Stimulated activated CD8-positive, alpha-beta memory T cell treated with anti-CD3 and anti-CD28 coated beads, Interleukin-12 subunit alpha, Interleukin-12 subunit beta, amount 100 ng/mL, for 1 hour (primary cell): ENCODE measurements at places on chromosomes 7 and 10.

DNA sequence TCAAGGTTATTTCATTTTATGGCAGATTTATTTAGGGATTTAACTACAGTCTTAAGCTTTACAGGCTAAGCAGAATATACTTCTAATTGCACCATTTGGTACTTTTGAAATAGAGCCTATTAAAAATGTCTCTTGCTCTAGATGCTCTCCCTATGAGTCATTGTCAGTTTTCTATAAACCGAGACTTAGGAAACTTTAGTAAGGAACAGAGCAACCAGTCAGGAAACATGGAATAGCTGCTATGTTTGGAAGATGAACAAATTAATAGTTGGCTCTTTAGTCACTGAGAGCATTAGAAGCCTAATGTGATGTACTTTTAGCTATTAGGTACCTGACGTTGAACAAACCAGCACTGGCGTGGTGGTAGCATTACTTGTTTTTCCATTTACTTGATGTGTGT is 35.3 kb downstream of the INPP5F start:
- DNase-seq, result no peak

- no peak for DNase-seq
Observed at GRCh38 chr7:22390516-22390915, 33.6 kb upstream of the RAPGEF5 start.

GRCh38 chr10:6164271-6165095 is 38.2 kb upstream of the PFKFB3 start:
- no peak for DNase-seq

GRCh38 chr7:7474436-7474835 is 61.2 kb downstream of the COL28A1 start:
- no peak for DNase-seq

- no peak for DNase-seq
Observed at GRCh38 chr10:82267014-82267413, 392.0 kb downstream of the NRG3 start.

- DNase-seq, result no peak
Observed at GRCh38 chr10:88810196-88810961, 7.8 kb downstream of the LIPM start.

GRCh38 chr10:37710831-37711616 is 146.4 kb downstream of the ZNF248 start:
- DNase-seq, result no peak

DNA sequence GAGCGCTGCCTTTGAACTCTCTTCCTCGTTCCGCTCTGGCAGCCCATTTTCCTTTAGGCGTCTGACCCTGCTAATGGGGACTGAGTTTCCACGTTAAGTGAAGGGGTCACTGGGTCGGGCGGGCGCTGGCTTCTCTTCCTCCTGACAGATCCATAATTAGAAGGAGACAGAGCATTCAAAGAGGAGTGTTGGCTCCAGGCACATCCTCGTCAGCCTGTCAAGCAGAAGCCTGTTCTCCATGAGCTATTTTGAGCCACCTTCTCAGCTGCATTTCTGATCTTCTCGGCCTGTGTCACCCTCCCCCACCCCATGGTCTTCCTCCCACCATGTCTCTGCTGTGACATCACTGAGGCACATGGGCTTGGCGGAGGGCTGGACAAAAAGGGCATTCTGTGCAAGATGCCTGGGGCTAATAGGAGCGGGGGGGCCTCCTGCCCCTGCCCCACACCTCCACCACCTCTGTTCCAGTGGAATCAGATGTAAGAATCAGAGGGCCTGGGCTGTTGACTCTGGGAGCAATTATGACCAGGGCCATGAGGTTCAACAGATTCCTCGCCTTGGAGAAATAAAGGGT is 248.1 kb downstream of the PLXNA4 start:
- no peak for DNase-seq

DNA sequence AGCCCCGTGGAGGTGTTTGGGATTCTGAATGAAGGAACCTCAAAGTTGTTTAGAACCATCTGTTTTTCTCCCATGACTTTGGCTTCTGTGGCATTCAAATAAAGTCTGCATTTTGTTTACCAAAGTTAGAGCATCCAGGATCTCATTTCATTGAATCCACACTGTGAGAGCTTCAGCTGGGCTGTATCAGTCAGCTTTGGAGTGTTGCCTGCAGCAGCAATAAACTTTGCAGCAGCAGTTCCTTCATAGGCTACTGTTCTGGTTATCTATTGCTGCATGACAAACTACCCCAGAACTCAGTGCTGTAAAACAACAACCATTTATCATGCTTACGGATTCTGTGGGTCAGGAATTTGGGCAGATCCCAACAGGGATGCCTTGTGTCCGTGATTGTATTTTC is 1575.2 kb upstream of the LRRTM3 start:
- no peak for DNase-seq

DNA sequence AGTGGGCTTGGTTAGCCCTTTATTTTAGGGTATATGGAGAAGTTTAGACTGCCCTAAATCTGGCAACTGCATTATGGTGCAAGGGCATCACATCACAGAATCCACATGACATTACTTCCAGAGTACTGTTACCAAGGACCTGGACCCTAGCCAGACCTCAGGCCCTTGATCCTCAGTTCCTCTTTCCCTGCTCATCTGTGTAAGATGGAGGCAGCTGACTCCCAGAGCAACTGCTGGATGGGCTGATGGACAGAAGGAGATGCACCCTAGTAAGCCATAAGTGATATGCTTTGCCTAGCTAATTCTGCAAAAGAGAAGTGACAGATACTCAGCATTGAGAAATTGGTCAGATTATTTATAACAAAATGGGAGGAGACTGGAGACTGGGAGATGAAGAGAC is 131.7 kb downstream of the DYNC1I1 start:
- DNase-seq, result no peak

GRCh38 chr7:107999779-108000560 is 3.0 kb downstream of the LAMB1 start:
- no peak for DNase-seq

DNA sequence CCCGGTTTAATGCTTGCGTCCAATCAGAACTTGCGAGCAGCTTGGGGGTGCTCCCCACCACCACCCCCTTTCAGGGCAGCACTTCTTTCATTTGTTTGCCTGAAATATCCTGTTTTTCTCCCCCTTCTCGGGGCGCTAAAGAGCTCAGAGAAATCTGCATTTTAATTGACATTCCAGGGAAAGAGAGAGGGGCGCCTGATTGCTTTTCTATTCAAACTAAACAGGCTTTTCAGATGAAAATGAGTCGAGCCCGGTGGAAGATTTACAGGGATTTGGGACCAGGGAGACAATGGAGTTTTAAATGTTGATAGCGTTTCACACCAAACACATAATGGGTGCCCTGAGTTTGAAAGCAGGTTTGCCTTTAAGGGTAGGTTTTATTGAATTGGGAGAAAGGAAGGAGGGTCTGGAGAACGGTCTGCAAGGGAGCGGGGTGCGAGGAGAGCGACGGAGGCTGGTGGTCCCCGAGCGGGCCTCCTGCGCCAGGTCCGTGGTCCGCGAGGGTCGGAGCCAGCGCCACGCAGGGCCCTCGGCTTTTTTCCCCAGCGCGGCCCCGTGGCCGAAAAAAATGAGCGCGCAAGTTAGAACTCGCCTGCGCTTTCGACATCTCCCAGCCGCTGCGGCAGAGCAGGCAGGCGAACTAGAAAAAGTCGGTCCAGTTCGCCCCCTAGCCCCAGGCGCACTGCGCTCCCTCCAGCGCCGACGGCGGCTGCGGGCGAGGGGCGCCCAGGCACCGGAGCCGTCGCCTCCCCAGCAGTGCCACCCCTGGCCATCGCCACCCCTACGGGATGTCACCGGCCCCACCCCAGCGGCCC is 1.3 kb downstream of the FGFR2 start:
- DNase-seq, result no peak

DNA sequence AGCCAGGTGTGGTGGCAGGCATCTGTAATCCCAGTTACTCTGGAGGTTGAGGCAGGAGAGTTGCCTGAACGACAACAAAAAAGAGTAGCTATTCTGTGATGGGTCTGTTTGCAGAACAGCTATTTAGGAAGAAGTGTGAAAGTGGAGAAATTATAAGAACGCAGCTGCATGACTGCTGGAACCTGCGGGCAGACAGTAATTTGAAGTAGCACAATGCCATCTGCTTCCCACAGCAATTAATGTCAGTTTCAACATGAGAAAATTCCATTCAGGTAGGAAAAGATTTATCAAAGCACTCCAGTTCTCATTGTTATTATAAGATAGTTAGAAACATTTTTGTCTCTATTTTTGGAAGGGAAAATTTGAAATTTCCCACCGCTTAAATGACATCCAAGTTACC is 21.5 kb downstream of the LAMB1 start:
- no peak for DNase-seq

- DNase-seq, result no peak
Observed at GRCh38 chr7:73308074-73308664, 457 bp downstream of the NSUN5 start.

DNA sequence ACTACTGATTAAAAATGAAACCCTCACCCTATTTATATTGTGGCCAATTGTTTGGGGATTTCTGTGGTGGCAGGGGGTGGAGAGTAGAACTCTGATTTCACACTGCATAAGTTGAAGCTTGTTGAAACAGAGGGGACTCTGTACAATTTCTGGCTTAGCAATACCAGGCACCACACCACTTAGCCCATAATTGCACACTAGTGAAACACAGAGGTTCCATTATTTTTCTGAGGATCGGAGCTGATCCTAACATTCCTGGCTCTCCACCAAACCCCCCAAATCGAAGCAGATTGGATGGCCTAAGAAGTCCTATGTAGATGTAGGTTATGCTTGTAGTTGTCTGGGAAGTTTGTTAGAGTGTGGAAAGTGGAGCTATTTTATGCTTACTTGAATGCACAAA is 47.0 kb downstream of the PTN start:
- no peak for DNase-seq

- no peak for DNase-seq
Observed at GRCh38 chr10:24750695-24751094, 27.0 kb upstream of the ARHGAP21 start.

- no peak for DNase-seq
Observed at GRCh38 chr10:77144656-77145055, 493.0 kb downstream of the KCNMA1 start.

DNA sequence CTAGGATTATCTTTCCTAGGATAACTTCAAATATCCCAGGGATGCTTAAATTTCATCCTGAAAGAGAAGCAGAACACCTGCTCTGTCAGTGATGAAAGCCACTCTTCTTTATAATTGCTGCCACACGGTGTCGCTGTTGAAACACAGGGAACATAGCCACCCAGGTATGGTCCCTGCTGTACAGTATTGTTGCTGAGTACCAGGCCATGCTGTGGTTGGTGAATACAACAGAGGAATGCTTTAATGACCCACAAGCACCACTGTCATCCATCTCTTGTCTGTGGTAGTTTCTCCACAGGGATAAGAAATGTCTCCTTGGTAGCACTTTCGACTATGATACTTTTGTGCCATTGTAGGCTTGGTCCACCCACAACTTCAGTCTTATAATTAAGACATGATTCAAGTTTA is 70.6 kb upstream of the STARD3NL start:
- DNase-seq, result peak; percentile 63
